WTC11 (cell line): ENCODE measurements at places on chromosomes 16 and 17.

- DNase-seq, result no peak
Observed at GRCh38 chr16:21167360-21167759, 8.9 kb downstream of the LDAF1 start.

DNA sequence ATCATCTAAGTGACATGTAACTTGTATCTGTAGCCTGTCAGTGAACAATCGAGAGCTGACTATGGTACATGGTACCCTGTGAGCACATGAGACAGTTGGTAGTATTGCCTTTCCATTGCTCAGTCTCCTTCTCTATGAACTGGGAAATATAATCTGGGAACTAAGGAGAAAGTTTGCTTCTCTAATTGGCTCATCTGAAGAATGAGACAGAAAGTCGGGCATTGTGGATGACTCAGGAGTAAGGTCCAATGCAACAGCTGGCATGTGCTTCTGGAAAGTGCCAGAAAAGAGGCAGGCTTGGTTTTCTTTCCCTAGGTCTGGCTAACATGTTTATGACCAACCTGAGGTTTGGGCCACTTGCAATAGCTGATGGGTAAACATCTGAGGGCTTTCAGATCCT, 51.9 kb downstream of the ZZEF1 start:
- DNase-seq, result no peak

DNA sequence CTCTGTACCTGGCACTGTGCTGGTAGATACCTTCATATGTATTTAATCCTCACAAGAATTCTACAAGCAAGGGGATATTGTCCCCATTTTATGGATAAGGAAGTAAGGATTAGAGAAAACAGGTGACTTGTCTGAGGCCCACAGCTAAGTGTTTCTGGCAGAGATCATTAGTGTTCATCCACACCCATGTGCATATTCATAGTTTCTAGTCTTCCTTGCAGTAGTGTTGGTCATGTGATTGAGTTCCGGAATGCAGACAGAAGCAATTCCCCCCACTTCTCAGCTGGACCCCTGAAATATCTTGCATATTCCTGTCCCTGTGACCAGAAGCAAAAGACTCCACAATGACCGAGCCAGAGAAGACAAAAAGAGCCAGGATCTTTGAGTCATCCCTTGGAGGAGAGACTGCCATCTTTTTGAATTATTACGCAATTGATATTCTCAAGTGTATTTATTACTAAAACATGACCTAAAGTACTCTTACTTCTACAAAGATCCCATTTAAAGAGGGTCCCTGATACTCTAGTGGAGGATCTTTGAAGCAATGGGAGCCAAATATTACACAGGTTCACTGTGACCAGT, 43.4 kb downstream of the SOX9 start:
- no peak for DNase-seq

GRCh38 chr17:19651451-19652238, 3.1 kb downstream of the ALDH3A2 start:
- DNase-seq, result no peak

DNA sequence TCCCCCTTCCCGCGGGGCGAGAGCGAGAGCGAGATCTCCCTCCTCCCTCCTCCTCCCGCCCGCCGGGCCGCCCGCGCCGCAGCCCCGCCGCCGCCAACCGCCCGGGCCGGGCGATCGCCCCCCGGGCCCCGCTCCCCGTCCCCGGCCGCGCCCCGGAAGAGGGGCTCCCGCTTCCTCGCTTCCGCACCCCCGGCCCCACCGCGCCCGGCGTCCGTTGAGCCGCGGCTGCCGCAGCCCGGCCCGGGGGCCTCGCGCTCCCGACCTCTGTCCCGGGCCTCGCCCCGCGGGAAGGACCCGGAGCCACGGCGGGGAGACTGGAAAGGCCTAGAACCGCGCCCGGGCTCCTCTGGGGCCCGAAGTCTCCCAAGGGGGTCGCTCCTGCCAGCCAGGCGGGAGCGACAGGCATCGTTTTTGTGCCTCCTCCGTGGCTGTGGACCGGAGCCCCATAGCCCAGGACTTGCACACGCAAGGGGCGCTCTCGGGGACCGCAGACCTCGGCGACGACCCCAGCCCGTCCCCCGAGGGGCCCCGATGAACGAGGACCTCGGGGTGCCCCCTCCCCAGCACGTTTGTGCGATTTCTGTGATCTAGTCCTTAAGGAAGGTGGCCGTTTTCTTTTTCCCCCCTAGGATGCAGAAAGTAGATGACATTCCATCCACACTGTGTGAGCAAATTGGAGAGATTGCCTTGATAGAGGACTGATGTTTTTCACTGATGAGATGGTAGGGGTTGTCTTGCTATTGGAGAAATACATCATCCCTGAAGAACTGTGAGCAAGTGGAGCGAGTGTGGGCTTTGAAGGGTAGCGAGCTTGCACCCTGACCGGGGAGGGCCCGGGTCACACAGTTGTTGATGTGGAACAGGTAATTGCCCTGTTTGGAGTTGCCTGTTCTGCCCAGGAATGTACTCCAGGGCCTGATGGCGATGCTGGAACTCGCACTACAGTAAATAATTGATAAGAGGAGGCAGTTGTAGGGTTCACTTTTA, 611 bp downstream of the BANP start:
- no peak for DNase-seq

DNA sequence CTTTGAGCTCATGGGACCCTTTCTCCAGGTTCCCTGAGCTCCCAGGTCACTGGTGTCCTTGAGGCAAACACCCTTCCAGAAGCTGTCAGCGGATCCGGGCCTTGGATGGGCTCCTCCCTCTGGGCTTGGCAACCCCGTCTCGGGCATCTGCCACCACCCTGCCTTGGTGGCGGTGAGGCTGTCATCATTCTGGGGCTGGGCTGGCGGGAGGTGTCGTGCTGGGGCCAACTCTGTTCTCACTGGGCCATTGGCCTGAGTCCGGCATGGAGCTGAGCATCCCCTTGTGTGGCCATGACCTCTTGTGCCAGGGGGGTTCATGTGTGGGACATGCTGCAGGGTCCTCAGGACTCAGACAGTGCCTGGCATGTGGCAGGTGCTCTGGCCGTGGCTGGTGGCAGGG, 197.6 kb downstream of the LAT start:
- DNase-seq, result no peak

GRCh38 chr16:50613964-50614474, 65.8 kb downstream of the NKD1 start:
- no peak for DNase-seq

- DNase-seq, result peak; percentile 41
Observed at GRCh38 chr17:37490638-37491614, 1.2 kb downstream of the DUSP14 start.

DNA sequence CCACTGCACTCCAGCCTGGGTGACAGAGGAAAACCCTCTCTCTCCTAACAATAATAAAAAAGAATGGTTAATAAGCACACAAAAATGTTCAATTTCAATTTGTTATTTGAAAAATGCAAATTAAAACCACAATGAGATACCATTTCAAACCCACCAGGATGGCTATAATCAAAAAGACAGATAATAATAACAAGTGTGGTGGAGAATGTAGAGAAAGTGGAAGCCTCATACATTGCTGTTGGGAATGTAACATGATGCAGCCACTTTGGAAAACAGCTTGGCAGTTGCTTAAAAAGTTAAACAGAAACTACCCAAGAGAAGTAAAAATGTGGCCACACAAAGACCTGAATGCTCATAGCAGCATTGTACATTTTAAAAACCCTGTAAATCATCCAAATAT, 51.8 kb upstream of the MAP3K14 start:
- no peak for DNase-seq

GRCh38 chr17:16287563-16288027, 65.7 kb downstream of the CENPV start:
- no peak for DNase-seq

- DNase-seq, result no peak
Observed at GRCh38 chr16:84207879-84208278, 16.9 kb downstream of the ADAD2 start.

GRCh38 chr16:76081967-76082366, 195.2 kb upstream of the CNTNAP4 start:
- no peak for DNase-seq
